ENCODE measurements at places on chromosomes 6 and 20.

- DNase-seq: peak; percentile 59
These were observed 20.7 kb upstream of the TRIM27 start for GRCh38 chr6:28944412-28944865.

DNA sequence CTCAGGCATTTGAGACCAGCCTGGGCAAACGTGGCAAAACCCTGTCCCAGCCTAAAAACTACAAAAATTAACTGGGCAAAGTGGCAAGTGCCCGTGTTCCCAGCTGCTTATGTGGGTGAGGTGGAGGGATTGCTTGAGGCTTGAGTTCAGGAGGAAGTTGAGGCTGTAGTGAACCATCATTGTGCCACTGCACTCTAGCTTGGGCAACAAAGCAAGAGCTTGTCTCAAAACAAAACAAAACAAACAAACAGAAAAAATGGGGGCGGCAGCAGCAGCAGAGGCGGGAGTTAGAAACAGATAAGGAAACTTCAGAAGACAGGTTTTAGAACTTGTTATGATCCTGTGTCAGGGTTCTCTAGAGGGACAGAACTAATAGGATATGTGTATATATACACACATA, 49.0 kb downstream of the SCAF8 start:
- DNase-seq: no peak

- no peak for DNase-seq
These were observed 62.8 kb upstream of the CD93 start for GRCh38 chr20:23148731-23149570.

DNA sequence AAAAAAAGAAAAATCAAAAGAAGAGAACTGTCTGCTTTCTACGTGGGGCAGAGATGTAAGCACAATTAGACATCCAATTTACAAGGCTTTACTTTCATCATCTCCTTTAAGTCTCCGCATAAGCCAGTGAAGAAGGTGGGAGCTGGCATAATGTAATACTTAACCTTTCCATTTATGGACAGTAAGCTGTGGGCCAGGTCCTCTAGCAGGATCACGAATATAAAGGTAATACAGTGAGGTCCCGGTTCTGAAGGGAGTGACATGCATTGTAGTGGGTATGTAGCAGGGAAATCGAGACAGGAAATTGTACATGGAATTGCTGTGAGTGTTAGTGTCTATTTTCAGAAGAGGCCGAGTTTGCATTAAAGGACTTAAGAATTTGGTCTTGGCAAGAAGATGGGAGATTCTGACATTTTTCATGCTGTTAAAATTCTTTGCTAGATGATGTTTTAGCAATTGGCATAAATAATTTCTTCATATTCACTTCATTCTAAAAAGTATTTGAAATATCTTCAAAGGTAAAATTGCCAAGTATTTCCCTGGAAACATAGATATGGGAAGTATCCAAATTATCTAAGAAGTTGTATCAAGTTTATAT, 20.4 kb upstream of the POPDC3 start:
- no peak for DNase-seq

GRCh38 chr6:145329257-145329656, 406.1 kb downstream of the EPM2A start:
- no peak for DNase-seq

GRCh38 chr6:147561726-147562125, 53.2 kb downstream of the SAMD5 start:
- DNase-seq: no peak

- no peak for DNase-seq
These were observed 102.4 kb upstream of the SUPT3H start for GRCh38 chr6:45479834-45480751.

GRCh38 chr20:5434116-5434515, 117.4 kb upstream of the PROKR2 start:
- no peak for DNase-seq

DNA sequence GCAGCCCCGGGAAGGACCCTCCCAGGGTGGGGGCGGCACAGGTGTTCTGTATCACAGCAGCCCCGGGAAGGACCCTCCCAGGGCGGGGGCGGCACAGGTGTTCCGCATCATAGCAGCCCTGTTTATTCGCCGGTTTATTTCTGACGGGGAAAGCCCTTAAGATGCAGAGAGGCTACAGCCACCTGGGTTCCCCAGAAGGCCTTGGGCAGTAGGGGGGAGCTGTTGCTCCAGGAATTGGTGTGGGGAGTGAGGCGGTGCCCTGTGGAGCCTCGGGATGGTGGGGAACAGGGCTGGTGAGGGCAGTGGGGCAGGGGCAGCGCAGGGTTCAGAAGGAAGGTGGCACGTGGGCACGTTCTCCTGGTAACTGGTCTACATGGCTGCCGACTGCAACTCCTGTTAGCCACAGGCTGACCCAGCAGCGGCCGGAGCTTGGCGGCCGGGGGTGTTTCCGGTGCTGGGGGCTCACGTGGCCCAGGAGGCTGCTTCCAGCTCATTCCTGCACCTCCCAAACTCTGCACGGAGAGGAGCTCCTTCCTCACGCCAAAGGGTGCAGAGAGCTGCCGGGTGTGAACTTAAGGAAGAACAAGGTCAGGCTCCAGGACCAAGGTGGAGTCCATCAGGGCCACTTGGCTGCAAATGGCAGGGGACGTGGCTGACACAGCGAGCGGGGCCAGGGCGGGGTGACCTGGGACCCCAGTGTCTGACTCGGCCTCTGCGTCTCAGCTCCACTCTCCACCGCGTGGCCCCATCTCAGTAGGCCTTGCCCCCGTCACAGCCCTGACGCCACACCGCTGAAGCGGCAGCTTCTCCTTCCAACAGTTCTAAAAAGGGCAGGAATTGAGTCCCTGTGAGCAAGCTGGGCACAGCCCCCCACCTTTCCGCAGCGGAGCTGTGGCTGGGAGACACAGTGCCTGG, 13.2 kb downstream of the SLCO4A1 start:
- DNase-seq: no peak

GRCh38 chr6:46452312-46452917, 38.8 kb downstream of the RCAN2 start:
- DNase-seq: no peak

DNA sequence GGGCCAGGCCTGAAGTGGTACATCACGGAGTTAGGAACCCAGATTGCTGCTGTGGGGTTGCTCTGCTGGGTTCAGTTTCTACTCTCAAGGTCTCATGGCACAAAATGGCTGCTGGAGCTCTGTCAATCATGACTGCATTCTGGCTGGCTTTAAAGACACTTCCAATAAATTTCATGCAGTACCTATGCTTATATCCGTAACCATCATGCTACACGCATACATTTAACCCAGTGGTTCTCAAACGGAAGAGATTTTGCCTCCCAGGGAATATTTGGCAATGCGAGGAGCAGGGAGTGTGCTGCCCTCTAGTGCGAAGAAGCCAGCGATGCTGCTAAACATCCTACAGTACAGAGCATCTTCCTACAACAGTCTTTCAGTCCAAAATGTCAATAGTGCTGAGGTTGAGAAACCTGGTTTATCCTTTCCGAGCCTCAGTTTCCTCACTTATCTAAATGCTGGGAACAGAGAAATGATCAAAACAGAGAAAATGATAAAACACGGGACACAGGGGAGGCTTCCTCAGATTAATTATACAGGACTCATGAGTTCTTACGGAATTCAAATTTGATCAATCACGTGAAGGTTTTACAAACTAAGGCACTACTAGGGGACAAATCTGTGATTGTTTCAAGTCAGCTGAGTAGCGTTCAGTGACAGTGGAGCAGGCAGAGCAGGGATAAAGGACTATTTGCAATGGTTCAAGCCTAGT, 9.6 kb upstream of the SLC2A10 start:
- DNase-seq: no peak
